Transverse colon (tissue), 4 donors: ENCODE measurements at places on chromosomes 3 and 15. TPM values are rescaled to one million over a fixed set of nuclear protein-coding genes. Genes with fewer than 3 reads are reported as not detected.

GRCh38 chr3:160546727-160547126, 18.6 kb downstream of the KPNA4 start:
- no peak for DNase-seq

GRCh38 chr3:69563981-69564380, 175.3 kb upstream of the MITF start:
- DNase-seq, result no peak

GRCh38 chr15:64844576-64845145, 2.9 kb downstream of the PLEKHO2 start:
- no peak for DNase-seq

GRCh38 chr15:74552773-74553441, 11.9 kb downstream of the ARID3B start:
- no peak for DNase-seq

The GHRL gene
- 0.55 TPM for total RNA-seq

- no peak for DNase-seq
These were observed 549.5 kb downstream of the NTRK3 start for GRCh38 chr15:87707071-87707470.
